Cortex of kidney (tissue), 1 donor: ENCODE measurements at places on chromosomes 3 and 15.

- DNase-seq, result no peak
These were observed 85.5 kb downstream of the DMXL2 start for GRCh38 chr15:51536965-51537574.

- DNase-seq, result no peak
These were observed 127.4 kb upstream of the ABHD17C start for GRCh38 chr15:80567721-80568157.

GRCh38 chr15:47184003-47184907 is 533.0 kb upstream of the SEMA6D start:
- no peak for DNase-seq

DNA sequence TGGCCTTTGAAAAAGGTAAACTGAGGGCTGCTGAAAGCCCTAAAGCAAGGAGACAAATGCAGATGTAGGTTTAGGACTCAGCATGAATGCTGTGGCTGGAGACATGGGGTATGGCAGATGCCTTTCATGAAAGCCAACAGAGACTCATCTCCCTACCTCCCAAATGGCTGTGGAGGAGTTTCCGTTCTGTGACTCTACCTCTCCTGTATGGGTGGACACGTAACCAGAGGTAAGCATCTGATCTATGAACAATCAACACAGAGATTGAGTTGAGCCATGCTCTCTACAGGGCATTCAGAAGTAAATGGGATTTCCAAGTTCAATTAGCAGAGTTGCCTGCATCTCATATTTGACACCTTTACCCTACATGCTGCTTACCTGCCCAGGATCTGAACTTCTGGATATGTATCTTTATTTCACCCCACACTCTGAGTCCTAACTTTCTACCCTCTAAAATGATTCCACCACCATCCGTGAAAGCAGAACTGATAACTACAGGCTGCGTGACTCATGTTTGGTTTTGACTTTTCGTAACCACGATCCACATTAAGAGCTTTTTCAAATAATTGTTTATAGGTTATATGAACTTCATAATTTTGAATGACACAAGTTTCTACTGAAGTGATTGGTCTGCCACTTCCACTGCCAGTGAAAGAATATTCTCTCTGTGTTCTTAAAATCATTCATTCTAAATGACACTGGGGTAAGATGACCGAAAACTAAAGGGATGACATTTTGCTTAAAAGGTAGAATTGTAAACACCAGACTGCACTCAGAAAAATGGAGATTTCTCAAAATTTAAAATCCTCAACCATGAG is 1058.7 kb downstream of the FHIT start:
- DNase-seq, result no peak

- DNase-seq, result no peak
These were observed 1.2 kb downstream of the GNAI2 start for GRCh38 chr3:50237133-50237651.
